Esophagus muscularis mucosa (tissue), 4 donors: ENCODE measurements at places on chromosomes 1 and 21. TPM values are rescaled to one million over a fixed set of nuclear protein-coding genes. Genes with fewer than 3 reads are reported as not detected.

DNA sequence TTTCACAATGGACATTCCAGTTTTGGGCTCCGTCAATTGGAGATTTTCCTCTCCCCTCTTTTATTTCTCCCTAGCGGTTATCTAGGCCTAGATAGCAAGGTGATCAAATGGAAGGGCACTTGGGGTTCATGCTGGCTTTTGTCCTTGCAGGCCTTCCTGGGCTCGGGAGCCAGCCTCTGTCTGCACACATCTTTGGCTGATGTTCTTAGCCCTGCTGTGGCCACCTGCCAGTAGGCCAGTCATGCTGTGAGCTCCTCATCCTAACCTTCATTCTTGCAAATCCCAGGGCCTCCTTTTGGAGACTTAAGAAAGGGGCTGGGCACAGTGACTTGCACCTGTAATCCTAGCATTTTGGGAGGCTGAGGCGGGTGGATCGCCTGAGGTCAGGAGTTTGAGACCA lies 13.5 kb downstream of the TIE1 start:
- no peak overlapping the region for H3K27ac ChIP-seq
- no peaks in the 10 kb centered on the region for H3K4me1 ChIP-seq
- no peak overlapping the region for H3K4me3 ChIP-seq
- DNase-seq, result no peak

- peak overlapping the region; percentile 97 for H3K4me3 ChIP-seq
- no peaks in the 10 kb centered on the region for H3K36me3 ChIP-seq
- no peak for DNase-seq
- H3K4me1 ChIP-seq, result peaks cover 19% of the 10 kb centered on the region
- H3K27me3 ChIP-seq, result no peaks in the 10 kb centered on the region
- H3K27ac ChIP-seq, result no peak overlapping the region
Measured at GRCh38 chr1:107058245-107059032, 2.0 kb downstream of the PRMT6 start.

DNA sequence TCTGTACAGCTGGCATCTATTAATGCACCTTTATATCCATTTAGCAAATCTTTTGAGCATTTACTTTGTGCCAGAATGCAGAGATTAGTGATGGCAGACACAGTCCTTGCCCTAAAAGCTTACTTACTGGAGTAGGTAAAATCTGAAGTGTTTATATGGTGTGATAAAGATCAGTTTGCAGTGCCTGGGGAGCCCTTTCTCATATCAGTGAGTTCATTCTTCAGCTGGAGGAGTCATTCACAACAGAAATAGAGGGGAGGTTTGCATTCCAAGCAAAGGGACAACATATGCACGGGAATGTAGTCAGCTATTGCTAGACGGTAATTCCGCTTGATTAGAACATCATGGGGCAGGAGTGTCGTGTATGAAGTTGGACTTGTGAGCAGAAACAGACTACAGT lies 8.4 kb downstream of the SLC35F3 start:
- H3K4me3 ChIP-seq, result no peak overlapping the region
- no peak overlapping the region for H3K27ac ChIP-seq
- no peaks in the 10 kb centered on the region for H3K4me1 ChIP-seq
- H3K27me3 ChIP-seq, result no peaks in the 10 kb centered on the region
- no peak for DNase-seq
- no peaks in the 10 kb centered on the region for H3K36me3 ChIP-seq

S100A9 gene
- total RNA-seq, result 845 TPM

C2CD2 gene
- total RNA-seq, result 24.5 TPM

CRP gene
- total RNA-seq, result 0.65 TPM

DNA sequence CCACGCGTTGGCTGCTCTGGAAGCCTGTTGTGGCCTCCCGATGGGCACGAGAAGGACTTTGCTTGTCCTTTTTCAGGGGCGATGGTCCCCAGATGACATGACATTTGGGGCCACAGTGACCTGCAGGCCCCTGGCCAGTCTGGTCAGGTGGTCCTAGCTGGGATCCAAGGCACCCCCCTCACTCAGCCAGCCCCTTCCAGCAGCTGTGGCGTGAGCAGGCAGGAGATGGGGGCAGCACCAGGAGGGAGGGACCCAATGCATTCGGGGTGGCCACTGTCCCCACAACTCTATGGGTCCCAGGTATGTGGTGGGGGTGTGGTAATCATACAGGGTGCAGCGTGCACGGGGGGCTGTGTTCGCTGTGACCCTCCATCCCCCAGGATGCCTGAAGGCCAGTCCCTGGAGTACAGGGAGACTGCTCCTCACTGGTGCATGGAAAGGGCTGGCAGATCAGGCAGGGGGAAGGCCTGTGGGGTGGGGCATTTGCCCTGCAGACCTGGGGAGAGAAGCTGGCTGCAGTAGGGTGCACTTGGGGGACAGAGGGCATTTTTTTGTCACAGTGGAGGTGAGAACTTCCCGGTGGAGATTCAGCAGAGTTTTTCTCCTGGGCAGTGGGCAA lies 31.7 kb downstream of the WNT3A start:
- no peak overlapping the region for H3K27ac ChIP-seq
- no peak for DNase-seq
- H3K4me3 ChIP-seq, result no peak overlapping the region
- no peaks in the 10 kb centered on the region for H3K36me3 ChIP-seq
- H3K4me1 ChIP-seq, result no peaks in the 10 kb centered on the region
- peaks cover 29% of the 10 kb centered on the region for H3K27me3 ChIP-seq

ZNF697 gene
- total RNA-seq, result 4.3 TPM

DNA sequence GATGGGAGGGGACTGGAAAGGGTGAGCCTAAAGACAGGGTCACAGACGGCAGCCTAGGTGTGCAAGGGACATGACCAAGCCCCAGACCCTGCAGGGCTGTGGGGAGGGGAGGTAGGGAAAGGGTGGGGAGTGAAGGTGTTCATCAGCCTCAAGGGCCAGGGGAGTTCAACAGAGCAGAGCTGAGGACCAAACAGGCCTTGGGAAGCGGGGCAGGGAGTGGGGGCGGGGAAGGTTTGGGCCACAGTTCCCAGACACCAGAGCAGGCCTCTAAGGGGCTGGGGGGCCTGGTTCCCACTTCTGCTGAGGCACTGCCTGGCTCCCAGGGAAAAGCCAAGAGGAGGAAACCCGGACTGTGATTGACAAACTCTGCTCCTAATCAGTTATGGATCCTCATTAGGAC lies 456.3 kb downstream of the MATN1 start:
- H3K4me3 ChIP-seq, result no peak overlapping the region
- H3K4me1 ChIP-seq, result no peaks in the 10 kb centered on the region
- DNase-seq, result no peak
- peaks cover 29% of the 10 kb centered on the region for H3K27me3 ChIP-seq

- no peak for DNase-seq
- H3K27ac ChIP-seq, result no peak overlapping the region
Measured at GRCh38 chr1:92795166-92795565, 10.3 kb upstream of the EVI5 start.

DNA sequence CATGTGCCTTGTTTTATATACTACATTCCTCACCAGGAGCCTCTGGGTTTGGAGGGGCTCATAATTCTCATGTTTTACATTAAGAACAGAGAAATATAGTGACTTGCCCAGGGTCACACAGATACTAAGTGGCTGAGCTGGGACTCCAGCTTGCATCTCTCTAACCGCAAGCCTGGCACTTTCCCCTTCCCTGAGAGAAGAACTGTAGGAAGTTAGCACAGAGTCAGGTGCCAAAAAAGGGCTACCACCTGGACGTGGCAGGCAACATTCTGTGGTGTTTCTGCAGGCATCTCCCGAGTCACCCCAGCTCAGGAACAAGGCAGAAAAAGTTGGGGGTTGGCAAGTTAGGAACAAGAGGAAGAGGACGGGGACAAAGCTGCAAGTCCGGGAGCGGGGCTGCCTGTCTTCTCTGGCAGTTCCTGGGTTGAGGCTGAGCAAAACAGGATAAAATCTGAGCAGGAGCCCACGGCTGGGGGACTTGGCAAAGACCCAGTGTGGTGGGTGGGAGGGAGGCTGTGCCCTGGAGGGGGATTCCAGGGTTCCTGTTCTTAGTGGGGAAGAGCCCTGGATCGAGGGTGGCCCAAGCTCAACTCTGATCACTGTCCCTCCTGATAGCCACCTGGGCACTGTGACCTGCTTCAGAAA lies 9.8 kb downstream of the PLA2G5 start:
- DNase-seq, result no peak
- H3K27ac ChIP-seq, result no peak overlapping the region

GRCh38 chr1:170156594-170156993 lies 10.8 kb downstream of the NTMT2 start:
- DNase-seq, result no peak
- H3K4me3 ChIP-seq, result no peak overlapping the region
- no peaks in the 10 kb centered on the region for H3K27me3 ChIP-seq

DNA sequence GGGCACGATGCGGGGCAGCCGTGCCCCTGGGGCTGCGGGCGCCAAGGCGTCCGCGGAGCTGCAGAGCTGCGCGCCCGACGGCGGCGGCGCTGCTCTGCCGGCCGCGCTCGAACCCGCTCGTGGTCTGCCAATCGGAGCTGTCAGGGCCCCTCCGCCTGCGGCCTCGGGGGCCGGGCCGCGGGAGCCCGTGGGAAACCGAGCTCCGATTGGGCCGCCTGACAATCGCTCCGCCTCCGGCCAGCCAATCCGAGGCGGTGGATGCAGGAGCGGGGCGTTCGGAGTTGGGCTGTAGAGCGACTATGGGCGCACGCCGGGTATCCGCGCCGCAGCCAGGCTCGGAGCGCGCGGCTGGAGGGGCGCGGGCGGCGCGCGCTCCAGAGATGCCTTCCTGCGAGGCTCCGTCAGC lies 100.5 kb upstream of the SOD1 start:
- peak; percentile 94 for DNase-seq
- no peaks in the 10 kb centered on the region for H3K36me3 ChIP-seq
- H3K27ac ChIP-seq, result no peak overlapping the region
- H3K4me1 ChIP-seq, result peaks cover 26% of the 10 kb centered on the region

- no peak for DNase-seq
- no peaks in the 10 kb centered on the region for H3K36me3 ChIP-seq
- H3K27ac ChIP-seq, result no peak overlapping the region
- no peaks in the 10 kb centered on the region for H3K4me1 ChIP-seq
- no peak overlapping the region for H3K4me3 ChIP-seq
Measured at GRCh38 chr1:157641177-157641576, 43.3 kb upstream of the FCRL4 start.

DNA sequence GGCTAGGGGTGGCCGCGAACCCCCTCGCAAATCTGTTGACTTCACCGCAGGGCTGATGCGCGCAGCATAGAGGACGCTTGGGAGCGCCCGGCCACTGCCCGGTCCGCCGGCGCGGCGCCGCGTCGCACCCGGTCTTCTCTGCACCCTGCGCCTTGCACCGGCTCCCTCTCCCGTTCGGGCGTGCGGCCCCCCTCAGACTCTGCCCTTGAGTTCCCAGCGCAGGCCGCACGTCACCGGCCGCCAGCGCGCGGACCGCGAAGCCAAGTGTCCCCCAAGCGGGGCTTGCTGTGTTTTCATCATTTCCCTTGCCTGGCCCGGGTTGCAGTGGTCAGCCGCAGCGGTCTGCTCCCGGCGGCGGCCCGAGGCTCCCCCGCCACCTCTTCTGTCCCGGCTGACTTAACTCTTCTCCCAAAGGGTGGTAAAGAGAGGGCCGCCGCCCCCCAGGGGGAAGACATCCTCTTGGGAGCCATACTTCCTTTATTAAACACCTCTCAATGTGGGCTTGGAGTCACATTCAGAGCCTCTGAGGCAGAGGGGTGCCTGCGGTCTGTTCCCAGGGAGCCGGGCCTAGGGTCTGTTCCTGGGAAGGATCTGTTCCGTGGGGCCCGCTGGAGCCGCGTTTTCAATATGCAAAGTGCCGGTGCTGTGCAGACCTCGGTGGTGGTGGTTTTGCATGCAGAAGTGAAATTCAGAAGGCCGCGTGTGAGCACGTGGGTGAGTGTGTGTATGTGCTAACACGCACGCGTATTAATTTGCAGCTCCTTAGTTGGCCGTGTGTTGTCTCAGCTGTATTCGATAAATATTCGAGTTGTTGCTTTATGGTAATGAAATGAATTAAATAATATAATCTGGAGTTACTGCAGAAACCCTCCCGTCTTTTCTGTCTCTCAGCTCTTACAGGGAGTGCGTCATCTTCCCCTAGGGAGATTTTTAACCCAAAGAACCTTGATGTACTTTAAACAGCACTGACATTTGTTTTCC lies 17.6 kb downstream of the PBX1 start:
- H3K27ac ChIP-seq, result peak overlapping the region; percentile 90
- peak overlapping the region; percentile 52 for H3K4me3 ChIP-seq
- peaks cover 93% of the 10 kb centered on the region for H3K4me1 ChIP-seq
- H3K36me3 ChIP-seq, result peaks cover 12% of the 10 kb centered on the region
- no peak for DNase-seq
- no peaks in the 10 kb centered on the region for H3K27me3 ChIP-seq

LRP8 gene
- total RNA-seq, result 2.7 TPM

LAD1 gene
- total RNA-seq, result not detected

GRCh38 chr1:157678721-157679120 lies 21.8 kb downstream of the FCRL3 start:
- H3K27me3 ChIP-seq, result no peaks in the 10 kb centered on the region
- H3K36me3 ChIP-seq, result no peaks in the 10 kb centered on the region
- DNase-seq, result no peak
- H3K4me1 ChIP-seq, result no peaks in the 10 kb centered on the region

DTL gene
- 0.06 TPM for total RNA-seq

C1QB gene
- 279 TPM for total RNA-seq

GRCh38 chr1:52747450-52747849 lies 21.2 kb downstream of the ZYG11B start:
- no peaks in the 10 kb centered on the region for H3K36me3 ChIP-seq
- no peak overlapping the region for H3K4me3 ChIP-seq
- H3K27me3 ChIP-seq, result no peaks in the 10 kb centered on the region
- peaks cover 50% of the 10 kb centered on the region for H3K4me1 ChIP-seq

PTPRC gene
- 40.3 TPM for total RNA-seq

DNA sequence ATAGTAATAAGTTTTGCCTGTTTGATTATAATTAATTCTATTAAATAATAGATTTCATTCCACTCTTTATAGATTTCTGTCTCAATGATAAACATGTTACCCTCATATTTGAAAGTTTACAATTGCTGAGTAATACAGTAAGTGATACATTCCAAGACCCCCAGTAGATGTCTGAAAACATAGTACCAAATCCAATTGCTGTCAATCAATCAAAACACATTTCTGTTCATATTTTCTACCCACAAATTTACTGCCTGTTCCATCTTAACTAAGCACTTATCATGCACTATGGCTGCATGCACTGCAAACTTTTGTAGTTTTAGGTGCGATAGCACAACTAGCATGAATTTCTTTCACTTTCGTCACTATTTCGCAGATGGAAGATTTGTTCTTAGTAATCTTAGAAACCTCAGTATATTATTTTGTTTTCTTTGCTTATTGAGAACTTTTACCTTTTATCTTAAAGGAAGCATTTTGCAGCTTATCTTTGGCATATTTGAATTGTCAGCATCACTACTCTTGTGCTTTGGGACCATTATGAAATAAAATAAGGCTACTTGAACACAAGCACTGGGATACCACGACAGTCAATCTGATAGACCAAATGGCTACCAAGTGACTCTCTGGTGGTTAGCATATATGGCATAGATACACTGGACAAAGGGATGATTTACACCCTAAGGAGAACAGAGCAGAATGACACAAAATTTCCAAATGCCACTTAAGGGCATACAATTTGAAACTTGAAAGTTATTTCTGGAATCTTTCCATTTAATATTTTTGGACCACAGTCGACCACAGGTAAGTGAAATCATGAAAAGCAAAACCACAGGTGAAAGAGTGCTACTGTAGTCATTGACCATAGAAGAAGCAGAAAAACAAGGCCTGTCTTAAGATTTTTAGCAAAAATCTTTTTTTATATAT lies 67.6 kb downstream of the RGS13 start:
- no peaks in the 10 kb centered on the region for H3K36me3 ChIP-seq
- no peak for DNase-seq
- H3K4me1 ChIP-seq, result peaks cover 3% of the 10 kb centered on the region
- H3K27me3 ChIP-seq, result no peaks in the 10 kb centered on the region
- no peak overlapping the region for H3K27ac ChIP-seq
- no peak overlapping the region for H3K4me3 ChIP-seq

GRCh38 chr1:89361681-89362080 lies 2.2 kb upstream of the GBP6 start:
- no peaks in the 10 kb centered on the region for H3K36me3 ChIP-seq
- no peak overlapping the region for H3K27ac ChIP-seq
- H3K4me1 ChIP-seq, result peaks cover 24% of the 10 kb centered on the region
- H3K4me3 ChIP-seq, result no peak overlapping the region
- H3K27me3 ChIP-seq, result no peaks in the 10 kb centered on the region
